ENCODE measurements at places on chromosomes 11 and 22.

DNA sequence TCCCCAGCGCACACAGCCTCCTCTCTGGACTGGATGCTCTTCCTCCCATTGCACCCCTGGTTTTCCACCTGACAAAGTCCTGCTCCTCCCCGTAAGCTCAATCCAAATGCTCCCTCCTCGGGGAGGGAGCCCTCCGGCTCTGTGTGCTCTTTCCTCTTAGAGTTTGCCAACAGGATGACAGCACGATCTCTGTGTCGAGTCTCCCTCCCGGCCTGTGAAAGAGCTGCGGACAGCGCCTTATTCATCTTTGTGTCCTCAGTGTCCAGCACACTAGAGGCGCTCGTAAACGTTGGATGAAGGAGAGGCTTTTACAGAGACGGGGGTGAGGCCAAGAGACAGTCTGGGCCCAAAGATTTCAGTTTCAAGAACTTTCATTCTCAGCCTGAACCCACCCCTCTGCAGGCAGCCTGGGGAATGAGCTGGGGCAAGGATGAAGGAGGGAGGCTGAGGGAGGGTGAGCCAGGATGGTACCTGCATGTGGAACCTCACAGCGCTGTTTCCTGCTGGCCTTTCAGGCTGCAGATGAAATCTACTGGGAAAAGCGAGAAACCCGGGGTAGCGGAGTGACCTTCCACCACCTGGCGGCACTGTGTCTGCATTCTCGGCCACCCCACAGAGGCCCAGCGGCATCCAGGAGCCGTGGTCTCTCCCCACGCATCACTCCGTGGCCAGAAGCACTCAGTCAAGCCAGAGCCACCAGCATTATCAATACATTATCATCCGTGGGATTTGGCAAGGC lies 8.5 kb upstream of the TMPRSS4 start:
- no peak for DNase-seq

DNA sequence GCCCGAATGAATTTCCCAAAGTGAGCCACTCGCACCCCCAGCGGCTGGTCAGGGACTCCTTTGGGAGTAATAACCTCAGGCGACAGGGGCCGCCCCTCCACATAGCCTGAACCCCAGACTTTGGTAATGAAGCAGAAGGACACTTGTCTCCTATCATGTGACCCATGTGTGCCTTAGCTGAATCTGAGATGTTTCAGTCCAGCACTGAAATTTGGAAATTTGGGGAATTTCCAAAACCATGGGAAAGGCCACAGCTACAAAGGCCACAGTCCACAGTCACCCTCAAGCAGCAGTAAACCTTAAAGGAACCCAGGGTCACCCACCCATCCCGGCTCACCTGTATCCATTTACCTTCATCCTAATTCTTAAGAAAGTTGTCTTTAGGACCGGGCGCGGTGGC lies 51.4 kb upstream of the FADD start:
- no peak for DNase-seq

GRCh38 chr22:44347080-44347479 lies 34.3 kb upstream of the SHISAL1 start:
- DNase-seq = no peak

GRCh38 chr11:108672113-108672512 lies 7.2 kb downstream of the DDX10 start:
- peak; percentile 4 for DNase-seq

- DNase-seq = peak; percentile 94
Observed at GRCh38 chr11:46845740-46846509, at the start of gene CKAP5. Gene CKAP5 (minus strand): TSS chr11:46846280. CDS start chr11:46821231, 25,049 bp downstream.

GRCh38 chr11:83061883-83062282 lies 9.8 kb downstream of the RAB30 start:
- no peak for DNase-seq

GRCh38 chr22:27761000-27761399 lies 40.6 kb downstream of the MN1 start:
- DNase-seq = no peak

GRCh38 chr22:23204541-23205157 lies 24.3 kb downstream of the BCR start:
- DNase-seq = no peak

DNA sequence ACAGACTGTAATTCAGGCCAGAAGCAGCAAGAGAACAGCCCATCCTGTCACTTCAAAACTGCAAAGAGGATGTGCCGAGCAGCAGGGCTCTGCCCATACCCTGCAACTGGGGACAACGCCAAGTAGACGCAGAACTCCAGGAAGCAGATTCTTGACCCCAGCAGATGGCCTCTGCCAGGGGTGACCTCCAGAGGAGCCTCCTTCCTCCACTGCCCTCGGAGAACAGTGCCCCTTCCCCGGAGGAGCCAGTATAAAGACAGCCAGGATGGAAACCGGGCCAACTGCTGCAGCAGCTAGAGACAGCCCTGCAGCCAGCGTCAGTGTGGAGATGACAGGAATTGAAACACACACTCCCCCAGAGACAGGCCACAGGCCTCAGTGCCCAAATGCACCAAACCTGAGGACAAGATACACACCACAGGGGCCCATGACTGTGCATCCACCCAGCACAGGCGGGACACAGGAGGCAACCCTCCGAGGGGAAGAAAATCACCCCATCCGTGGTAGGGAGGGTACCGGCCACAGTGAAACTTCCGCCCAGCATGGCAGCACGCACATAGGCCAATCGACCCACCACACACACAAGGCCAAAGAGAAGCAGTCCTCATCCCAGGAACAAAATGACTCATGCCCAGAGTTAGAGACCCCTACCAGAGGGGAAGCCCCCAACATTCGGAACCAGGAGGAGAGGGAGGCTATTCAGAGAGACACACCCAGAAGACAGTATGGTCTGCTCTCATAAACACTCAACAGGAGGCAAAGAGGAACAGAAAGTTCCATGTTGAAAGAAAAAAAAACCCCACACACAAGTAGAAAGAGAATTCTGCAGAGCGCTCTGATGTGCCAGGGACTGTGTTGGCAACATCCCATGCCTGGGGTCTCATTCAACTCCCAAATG lies 5.6 kb downstream of the AHNAK start:
- DNase-seq = no peak

DNA sequence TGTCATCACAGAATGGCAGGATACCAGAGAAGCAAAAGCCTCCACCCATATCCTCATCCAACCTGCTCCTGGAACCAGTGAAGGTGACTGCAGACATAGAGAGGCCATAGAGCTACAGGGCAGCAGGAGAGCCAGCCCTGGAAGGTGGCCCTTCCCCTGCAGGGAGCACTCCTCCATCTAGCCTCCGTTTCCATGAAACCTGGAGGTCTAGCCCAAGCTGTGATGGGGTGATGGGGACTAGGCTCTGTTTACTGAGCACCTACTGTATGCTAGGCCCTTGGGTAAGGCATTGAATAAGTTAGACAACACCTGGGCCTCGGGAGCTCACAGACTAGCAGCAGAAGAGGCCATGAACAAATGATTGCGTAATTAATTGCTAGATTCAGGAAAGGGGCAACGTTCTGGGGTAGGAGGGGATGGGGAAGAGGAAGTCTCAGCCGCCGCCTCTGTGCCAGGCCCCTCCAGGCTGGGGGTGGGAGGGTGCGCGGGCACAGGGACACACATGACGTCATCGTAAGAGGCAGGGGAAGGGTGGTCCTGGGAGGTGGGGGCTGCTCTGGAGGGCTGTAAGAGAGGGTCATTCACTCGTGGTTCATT lies 784 bp upstream of the SYNGR1 start:
- no peak for DNase-seq

- DNase-seq = no peak
Observed at GRCh38 chr11:71991494-71991893, 7.2 kb upstream of the IL18BP start.

- DNase-seq = peak; percentile 85
Observed at GRCh38 chr22:50271519-50271970, 1.4 kb upstream of the MAPK11 start.

DNA sequence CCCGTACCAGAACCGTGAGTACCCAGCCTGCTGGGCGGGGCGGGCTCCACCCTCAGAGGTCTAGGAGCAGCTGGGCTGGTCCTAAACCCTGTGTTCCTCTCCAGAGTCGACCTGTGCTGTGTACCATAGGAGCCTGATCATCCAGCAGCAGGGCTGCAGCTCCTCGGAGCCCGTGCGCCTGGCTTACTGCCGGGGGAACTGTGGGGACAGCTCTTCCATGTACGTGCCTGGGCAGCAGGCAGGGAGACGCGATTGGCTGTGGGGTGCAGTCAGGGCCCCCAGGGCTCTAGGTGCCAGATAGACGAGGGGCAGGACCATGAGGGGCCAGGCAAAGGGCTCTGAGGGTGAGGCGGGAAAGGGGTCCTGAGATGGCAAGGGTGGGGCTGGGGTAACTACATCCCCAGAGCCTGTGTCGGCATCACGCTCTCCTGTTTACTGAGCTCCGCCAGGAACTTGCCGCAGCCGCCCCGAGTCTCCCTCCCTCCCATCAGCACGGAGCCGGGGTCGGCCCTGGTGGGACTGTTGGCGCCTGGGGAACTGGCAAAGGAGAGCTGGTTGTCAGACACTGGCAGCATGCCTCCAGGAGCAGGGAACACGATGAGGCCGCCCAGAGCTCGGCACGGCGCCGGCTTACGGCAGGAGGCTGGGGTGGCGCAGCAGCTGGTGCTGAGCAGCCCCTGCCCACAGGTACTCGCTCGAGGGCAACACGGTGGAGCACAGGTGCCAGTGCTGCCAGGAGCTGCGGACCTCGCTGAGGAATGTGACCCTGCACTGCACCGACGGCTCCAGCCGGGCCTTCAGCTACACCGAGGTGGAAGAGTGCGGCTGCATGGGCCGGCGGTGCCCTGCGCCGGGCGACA lies 22.9 kb upstream of the MUC5B start:
- DNase-seq = no peak

DNA sequence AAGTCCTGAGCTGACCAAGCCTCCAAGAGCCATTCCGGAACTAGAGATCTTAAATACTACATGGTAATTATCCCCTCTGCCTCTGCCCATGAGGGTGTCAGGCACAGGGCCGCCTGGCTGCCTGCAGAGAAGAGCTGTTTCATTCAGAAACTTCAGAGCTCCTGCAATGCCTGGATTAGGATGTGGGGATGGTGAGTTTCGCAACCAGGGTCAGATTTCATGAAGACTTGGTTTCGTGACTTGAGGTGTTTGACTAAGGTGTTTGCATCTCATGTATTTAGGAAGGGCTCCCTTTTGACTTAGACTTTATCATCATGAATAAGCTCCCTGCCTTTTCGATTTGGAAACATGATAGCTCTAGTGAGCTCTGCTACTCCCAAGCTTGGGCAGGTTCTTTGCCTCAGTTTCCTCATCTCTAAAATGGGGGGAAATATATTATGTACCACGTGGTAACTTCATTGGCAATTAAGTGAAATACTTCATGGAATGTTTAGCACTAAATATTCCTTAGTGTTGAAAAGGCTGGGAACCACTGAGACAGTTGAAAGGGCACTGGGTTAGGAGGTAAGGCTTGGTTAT lies 9.1 kb downstream of the TIMP3 start:
- DNase-seq = no peak

DNA sequence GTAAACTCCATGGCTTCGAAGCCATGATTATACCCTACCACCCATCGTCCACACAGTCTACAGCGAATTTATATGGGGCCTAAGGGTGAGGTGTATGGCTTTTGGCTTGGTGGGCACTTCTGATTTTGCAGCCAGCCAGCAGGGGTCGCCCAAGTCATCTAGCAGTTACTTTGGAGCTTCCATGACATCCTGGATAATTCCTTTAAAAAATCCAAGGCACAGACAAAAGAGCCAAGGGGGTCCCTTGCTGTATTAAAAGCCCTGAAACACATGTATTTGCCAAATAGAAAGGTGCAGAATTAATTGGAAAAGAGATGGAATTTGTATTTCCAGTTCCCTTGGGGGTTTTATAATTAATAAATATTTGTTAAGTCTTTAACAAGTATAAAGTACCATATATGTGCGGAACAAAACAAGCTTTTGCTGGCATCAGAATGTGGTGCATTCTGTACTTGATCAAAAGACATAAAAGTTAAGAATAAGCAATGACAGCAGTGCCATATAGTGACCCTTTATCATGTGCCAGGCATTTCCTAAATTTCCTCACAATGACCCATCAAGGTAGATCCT lies 132.8 kb upstream of the PITPNB start:
- peak; percentile 73 for DNase-seq

DNA sequence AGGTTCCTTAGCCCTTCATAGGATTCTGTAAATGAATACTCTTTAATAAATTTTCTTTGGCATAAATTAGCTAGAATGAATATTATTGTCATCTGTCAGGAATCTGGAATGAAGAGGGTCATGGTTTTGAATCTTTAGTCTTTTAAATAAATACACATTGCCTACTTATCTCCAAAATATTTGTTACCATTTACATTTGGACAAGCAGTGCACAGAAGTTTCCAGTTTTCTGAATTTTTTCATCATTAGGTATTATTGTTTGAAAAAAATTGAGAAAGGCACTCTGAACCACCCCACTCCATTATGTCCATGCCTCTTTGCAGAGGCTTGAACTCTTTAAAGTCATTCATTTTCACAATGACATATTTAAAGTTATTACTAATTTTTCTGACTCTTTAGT lies 549.0 kb upstream of the LUZP2 start:
- no peak for DNase-seq

- DNase-seq = peak; percentile 75
Observed at GRCh38 chr11:123438131-123438627, 8.1 kb downstream of the GRAMD1B start.

- no peak for DNase-seq
Observed at GRCh38 chr22:45891021-45891421, 85.9 kb downstream of the WNT7B start.

- DNase-seq = peak; percentile 51
Observed at GRCh38 chr22:42364604-42365110, 67.5 kb downstream of the NFAM1 start.

DNA sequence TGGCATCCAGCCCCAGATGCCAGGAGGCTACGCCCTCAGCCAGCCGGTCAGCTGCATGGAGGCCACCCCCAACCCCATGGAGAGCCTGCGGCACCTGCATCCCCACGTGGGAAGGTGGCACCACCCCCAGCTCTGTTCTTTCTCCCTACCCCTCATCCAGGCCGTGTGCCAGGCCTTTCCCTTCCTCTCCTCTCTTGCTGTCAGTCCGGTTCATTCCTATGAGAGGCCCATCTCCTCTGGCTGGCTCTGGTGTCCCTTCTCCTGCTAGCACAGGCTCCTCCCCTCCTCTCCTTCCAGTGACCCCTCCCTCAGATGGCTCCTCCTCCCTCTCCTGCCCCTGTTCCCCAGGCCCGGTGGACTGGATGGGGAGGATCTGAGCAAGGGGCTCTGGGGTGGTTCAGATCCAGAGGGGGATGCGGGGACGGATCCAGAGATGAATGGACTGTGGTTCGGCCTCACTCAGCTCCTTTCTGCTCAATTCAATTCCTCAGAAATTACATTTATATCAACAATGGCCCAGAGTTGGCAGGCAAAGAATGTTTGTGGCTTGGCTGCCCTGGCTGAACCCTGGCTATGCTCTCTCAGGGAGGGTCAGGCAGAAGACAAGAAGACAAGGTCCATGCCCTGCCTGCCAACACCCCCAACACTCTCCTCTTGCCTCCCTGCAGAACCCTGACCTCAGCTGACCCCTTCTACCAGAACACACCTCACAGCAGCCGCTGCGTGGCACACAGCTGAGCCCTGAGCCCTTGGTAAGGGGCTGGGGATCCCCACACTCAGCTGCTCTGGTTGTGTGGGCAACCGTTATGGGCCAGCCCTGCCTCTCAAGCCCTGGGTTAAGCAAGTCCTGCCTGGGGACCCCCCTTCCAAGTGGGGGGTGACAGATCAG lies 18.5 kb upstream of the LRRC10B start:
- peak; percentile 58 for DNase-seq

Data from NCI-H82 (cell line).